ENCODE measurements at places on chromosomes 5 and 9.

- DNase-seq: no peak
Measured at GRCh38 chr9:98880311-98881015, 63.2 kb upstream of the COL15A1 start.

GRCh38 chr9:134663753-134664415, 22.3 kb downstream of the COL5A1 start:
- peak; percentile 52 for DNase-seq

- DNase-seq: no peak
Measured at GRCh38 chr5:108125771-108126511, 256.0 kb downstream of the FBXL17 start.

- peak; percentile 49 for DNase-seq
Measured at GRCh38 chr9:107336718-107337360, 53.8 kb downstream of the RAD23B start.

DNA sequence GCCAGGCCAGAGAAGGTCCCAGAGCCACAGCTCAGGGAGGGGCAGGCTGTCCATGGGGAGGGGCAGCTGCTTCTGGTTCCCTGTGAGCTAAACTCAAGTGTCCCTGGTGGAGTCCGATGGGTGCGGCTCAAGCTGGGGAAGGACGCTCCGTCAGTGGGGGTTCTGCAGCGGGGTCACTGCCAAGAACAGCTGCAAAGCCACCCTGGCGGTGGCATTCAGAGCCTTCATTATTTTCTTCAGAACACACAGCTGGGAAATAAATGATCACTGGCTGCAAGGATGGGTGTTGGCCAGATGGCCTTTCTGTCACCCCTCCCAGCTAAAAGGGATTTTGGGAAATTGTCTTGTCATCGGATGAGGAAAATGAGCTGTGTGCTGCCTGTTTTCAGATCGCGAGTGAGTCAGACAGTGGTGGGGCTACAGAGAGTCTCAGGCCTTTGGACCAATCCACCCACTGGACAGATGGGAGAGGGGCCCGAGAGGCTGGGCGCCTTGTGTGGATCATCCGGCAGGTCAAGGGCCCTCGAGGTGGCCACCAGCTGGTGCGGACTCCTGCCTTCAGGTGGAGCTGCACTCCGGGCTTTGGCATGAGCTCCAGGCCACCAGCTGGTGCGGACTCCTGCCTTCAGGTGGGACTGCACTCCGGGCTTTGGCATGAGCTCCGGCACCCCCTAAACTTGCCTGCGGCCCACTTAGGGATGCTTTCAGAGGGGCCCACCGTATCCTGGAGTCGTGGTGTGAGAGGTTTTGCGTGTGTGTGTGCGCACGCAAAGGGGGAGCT, 17.9 kb upstream of the GFPT2 start:
- DNase-seq: peak; percentile 28

GRCh38 chr9:122961139-122961538, 20.3 kb downstream of the RABGAP1 start:
- no peak for DNase-seq

- DNase-seq: no peak
Measured at GRCh38 chr5:52786949-52787599, 642 bp upstream of the ITGA1 start.
